NCI-H2029 treated with DMSO at 0.1 percent for 48 hours (cell line): ENCODE measurements at places on chromosomes 5 and 9.
A peak's percentile ranks its signal among the peaks of the same experiment; 100 is the strongest.

- no peak for DNase-seq
Observed at GRCh38 chr5:178536541-178537466, 53.4 kb downstream of the COL23A1 start.

DNA sequence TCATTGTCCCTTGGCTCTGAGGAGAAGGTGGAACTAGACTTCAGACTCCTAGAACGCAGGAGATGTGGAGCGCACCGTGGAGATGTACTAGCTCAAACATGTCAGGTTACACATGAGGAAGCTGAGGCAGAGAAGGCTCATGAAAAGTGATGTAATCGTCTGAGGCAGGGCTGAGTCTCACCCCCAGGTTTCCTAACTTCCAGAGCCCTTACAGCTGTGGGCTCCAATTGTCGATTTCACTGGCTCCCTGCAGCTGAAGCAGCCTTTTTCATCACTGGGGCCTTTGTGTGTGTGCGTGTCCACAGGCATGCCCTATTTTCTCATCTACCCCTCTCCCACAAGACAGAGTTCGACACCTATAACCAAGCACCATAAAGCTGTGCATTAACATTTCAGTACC is 370.6 kb downstream of the NTRK2 start:
- DNase-seq, result no peak

DNA sequence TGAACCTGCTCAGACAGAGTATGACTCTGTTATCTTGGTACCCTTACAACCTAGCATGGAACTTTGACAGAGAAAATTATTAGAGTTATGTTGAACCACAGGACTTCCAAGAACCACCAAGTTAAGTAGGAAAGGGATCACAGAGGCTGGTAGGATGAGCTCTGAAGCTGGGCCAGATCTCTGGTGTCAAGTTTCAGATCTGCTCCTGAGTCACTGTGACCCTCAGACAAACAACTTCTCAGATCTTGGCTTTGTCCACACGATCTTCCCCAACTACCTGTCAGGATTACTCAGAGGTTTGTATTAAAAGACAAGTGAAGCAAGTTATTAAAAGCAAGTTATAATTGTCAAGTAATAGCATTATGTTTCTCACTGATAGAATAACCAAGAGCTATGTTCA is 189.0 kb downstream of the SEC61B start:
- no peak for DNase-seq

DNA sequence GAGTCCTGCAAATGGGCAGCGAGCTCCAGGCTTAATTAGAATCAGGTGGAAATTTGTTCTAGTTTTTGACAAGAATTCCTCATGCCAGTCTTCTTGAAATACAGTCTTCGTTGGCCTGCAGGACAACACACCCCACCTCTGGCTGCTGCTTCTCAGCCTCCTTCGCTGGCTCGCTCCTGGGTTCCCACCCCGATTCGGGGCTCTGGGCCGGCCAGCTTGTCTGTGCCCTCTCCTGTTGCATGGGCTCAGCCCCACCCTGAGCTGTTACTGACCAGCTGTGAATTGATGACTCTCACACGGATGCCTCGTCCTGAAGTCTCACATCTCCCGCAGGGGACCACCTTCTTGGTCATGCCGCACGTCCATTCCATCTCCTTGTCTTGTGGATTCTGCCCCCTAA is 21.0 kb downstream of the PSD2 start:
- DNase-seq, result no peak

DNA sequence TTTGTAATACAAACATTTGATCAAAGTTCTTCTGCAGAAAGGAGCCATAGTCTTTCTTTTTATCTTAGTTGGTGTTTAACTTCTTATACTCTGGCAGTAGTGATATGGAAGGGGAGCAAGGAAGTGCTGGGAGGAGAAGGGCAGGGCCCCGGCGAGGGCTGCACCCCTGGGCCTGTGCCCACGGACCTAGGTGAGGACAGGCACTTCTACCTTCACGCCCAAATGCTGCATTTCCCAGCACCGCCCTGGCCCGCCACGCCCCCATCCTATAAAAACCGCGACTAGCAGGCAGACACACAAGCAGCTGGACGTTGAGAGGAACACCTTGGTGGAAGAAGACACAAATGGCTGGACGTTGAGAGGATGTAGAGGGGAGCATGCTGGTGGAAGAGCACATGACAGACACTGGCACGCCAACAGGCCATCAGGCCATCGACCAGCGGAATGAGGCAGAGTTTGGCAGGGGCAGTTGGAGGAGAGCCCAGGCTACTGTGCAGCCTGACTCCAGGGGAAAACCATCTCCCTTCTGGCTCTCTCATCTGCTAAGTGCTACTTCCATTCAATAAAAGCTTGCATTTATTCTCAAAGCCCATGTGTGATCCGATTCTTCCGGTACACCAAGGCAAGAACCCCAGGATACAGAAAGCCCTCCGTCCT is 81.5 kb upstream of the C9orf72 start:
- DNase-seq, result no peak

- no peak for DNase-seq
Observed at GRCh38 chr9:93466416-93467061, 13.2 kb upstream of the FAM120AOS start.

- peak; percentile 13 for DNase-seq
Observed at GRCh38 chr9:136172412-136173079, 32.4 kb downstream of the LHX3 start.

GRCh38 chr5:62475072-62475471 is 62.5 kb downstream of the IPO11 start:
- DNase-seq, result no peak

- no peak for DNase-seq
Observed at GRCh38 chr5:135492319-135492626, 40.1 kb upstream of the TIFAB start.

GRCh38 chr5:104283136-104283535 is 720.5 kb upstream of the NUDT12 start:
- no peak for DNase-seq

GRCh38 chr5:141811287-141812155 is 66.7 kb downstream of the PCDH1 start:
- DNase-seq, result no peak

- no peak for DNase-seq
Observed at GRCh38 chr5:176438959-176439757, 9.0 kb upstream of the FAF2 start.

GRCh38 chr5:36889264-36889663 is 12.7 kb downstream of the NIPBL start:
- no peak for DNase-seq

GRCh38 chr5:3671337-3671736 is 75.7 kb downstream of the IRX1 start:
- DNase-seq, result no peak

DNA sequence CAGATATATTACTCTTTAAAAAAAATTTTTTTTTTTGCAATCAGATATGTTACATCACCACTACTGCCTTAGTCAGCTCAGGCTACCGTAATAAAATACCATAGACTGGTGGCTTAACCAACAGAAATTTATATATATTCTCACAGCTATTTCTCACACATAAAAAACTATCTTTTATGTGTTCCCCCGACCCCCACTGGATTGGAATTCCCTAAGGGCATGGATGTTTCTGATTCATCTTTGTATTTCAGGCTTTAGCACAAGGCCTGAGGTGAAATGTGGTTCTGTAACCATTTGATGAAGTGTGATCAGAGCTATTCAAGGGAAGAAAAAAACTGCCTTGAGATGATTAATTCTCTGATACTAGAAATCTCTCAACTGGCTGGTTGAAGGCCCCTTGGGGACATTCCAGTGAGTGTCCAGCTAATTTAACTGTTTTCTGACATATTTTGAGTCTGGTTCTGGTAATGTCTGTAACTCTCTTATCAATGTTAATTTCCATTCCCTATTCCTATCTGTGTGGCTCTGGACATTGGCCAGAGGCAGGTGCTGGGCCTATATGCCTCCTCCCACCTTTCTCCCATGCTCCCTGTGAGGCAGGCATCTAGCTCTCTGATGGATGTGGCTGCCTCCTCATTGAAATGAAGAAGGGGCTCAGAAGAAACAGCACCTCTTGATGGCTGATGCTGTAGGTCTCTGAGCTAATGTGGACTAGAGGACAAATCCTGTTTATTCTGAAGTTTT is 2.5 kb downstream of the CD14 start:
- no peak for DNase-seq

DNA sequence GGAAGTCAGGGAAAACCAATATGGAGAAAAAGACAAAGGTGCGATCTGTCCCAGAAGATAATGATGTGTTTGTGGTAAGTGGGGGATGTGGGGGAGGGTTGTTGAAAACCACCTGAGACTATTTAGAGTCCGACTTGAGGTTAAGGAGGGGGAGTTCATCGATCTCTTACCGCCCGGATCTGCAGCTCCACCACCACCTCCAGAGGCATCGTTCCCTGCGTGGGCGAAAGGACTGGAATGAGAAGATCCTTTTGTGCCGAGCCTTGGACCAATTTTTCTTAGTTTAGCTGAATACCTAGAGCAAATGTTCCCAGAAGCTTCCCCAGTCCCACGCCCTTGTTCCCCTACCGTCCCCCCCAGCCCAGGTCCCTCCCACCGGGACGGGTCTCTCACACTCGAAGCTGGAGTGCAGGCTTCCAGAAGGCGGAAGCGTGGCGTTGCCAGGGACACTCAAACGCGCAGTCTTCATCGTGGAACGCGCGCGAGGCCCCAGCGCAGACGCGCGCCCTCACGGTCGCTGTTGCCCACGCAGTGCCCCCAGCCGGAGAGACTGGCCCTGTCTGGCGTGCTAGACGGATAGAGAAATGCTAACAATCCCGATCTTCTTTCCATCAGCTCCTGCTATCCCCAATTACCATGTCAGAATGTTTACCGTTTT is at the start of gene SPATA6L:
Gene SPATA6L, minus strand, starts transcription at position 439 of the 658 bp plus-strand sequence. Its CDS starts 230 bp downstream, at position 209.
- no peak for DNase-seq

DNA sequence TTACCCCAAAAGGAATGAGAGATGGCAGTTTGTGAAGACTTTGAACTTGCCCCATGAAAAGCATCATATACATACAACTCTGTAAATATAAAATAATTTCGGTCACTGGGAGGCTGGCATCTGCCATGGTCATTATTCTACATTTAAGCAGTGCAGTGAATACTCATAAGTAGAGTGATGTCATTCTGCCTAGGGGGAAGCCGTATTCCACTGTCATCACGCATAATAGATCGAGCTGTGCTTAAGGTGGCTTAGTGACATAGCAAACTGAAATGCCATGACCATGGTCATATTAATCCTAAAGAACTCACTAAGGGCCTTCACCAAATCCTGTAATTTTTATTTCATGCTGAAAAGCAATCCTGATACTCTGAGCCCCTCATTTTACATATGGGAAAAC is 42.4 kb upstream of the NR4A3 start:
- DNase-seq, result no peak

GRCh38 chr9:78030296-78030552 is 1.4 kb downstream of the GNAQ start:
- peak; percentile 65 for DNase-seq

- DNase-seq, result no peak
Observed at GRCh38 chr9:15353892-15354291, 46.9 kb upstream of the TTC39B start.

- DNase-seq, result no peak
Observed at GRCh38 chr5:17305964-17306725, 88.7 kb downstream of the BASP1 start.

DNA sequence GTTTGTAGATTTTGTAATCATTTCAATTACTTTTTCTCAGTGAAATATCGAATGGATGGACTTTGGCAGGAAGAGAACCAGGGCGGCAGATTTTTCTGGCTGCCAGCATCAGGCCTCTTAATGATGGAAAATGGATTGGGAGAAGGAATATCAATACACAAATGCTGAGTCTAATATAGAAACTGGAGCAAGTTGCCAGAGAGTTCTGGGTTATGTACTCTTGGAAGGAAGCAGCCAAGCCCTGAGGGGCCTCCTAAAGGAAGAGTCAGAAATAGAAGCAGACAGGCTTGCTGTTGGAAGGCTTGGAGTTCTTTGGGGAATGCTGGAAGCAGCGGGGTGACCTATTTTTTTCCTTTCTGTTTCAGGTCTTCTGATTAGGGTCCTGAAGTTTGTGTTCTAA is 428.6 kb downstream of the DMAC1 start:
- DNase-seq, result no peak

DNA sequence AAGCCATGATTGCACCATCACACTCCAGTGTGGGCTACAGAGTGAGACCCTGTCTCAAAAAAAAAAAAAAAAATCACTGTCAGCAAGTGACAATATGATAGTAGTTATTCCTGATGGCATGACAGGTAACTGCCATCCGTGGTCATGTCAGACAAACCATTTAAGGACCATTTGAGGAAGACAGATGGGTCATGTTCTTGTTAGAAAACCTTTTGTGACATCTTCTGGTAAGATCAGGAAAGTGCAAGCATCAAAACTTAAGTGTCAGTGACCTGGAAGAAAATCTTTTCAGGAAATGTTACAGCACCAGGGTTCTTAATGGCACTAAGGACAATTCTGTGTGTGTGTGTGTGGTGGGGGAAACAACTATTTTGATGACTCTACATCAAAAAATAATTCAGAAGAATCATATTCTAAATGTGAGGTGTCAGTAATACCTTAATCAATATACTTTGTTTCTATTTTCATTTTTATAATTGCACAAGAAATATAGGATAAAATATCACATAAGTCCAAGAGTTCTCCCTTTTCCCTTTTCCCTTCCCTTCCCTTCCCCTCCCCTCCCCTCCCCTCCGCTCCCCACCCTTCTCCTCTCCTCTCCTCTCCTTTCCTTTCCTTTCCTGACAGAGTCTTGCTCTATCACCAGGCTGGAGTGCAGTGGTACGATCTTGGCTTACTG is 17.8 kb downstream of the SLC38A9 start:
- no peak for DNase-seq

DNA sequence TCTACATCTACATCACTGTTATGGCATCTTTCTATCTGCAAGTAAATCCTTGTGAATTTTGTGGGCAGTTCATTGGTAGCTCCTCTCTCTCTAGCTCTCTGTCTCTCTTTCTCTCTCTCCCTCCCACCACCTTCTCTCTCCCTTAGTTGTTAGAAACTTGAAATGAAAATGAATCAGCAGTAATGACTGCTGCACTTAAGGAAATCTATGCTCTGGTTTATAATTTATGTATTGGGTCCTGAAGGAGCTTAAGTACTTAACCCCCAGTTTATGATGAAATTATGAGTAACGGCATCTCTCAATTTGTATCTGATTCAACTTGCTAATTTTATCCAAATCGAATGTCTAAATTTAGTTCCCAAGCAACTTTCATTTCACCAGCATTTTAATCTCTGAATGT is 52.0 kb upstream of the PTGER4 start:
- DNase-seq, result no peak

DNA sequence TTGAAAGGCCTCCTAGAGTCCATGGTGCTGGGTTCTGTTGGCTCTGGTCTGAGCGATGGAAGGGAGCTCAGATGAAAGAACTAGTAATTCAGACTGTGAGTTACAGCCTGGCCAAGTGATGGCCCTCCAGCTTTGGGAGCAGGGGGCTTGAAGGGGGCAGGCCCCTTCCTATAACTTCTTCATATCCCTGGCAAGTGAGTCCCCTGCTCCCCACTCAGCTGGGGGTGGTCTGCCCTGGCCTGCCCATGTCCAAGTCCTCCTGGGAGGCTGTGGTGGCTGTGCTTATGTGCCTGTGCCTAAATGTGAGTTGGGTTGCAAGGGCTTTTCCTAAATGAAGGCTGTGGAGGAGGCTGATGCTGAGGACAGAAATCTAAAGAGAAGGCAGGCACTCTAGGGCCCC is 80.1 kb downstream of the MACROH2A1 start:
- no peak for DNase-seq
